ENCODE measurements at places on chromosomes 2 and 18. TPM values are rescaled to one million over a fixed set of nuclear protein-coding genes. Genes with fewer than 3 reads are reported as not detected.
A peak's percentile ranks its signal among the peaks of the same experiment; 100 is the strongest.

UGT1A10 gene
- not detected for total RNA-seq

CHPF gene
- 52.7 TPM for total RNA-seq

TCF7L1 gene
- total RNA-seq, result 1.9 TPM

DNA sequence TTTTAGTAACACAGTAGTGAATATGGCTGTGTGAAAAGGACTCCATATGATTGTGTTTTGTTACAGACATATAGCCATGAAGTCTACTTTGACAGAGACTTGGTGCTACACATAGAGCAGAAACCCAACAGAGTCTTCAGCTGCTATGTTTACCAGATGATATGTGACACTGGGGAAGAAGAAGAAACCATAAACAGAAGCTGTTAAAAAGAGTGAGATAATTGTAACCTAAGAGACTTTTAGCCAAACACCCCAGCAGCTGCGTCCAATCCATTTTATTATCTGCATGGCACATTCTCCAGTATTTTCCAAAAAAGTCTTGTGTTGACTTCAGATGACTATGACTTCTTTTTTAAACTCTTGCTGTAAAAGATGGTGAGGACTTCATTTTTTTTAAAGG is 41.4 kb upstream of the CYBRD1 start:
- DNase-seq, result no peak

GRCh38 chr2:101569886-101570520 is 95.1 kb upstream of the RFX8 start:
- no peak for DNase-seq

DNA sequence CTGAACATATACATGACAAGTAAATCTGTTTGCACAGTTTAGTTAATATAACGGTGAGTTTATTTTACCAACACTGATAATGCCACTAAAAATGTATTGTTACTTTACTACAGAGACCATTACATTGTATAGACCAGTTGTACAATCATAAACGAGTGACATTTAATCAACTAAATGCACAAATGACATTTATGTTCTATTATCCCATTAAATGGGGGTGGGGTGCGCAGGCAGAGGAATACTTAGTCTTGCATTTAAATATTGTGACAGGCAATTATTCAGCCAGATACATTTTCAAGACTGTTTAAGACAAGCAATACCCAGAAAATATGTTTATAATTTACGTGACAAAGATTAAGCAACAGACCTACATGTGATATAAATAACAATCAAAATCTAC is 72.0 kb upstream of the CHAC2 start:
- no peak for DNase-seq

DNA sequence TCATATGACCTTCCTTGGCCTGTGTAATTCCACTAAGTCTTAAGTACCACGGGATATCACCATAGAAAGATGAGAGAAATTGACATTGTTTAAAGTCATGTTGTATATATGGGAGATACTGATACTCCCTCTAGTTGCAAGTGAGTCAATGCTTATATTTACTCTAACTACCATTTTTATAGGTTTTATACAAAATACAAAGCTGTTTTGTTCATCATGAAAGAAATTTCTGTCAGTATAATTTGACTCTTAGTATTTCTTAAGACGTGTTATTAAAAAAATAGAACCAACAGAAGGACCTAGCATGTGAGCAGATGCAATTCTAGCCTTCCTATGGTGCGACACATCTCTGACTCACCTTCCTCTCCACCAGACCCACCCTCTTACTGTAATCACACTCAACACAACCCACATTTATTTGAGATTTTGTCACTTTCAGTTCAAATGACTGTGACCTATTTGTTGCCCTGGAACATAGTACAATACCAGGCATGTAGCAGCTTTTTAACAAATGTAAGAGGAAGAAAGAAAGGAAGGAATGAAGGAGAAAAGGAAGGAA is 453.1 kb downstream of the CMPK2 start:
- DNase-seq, result peak; percentile 21

DNA sequence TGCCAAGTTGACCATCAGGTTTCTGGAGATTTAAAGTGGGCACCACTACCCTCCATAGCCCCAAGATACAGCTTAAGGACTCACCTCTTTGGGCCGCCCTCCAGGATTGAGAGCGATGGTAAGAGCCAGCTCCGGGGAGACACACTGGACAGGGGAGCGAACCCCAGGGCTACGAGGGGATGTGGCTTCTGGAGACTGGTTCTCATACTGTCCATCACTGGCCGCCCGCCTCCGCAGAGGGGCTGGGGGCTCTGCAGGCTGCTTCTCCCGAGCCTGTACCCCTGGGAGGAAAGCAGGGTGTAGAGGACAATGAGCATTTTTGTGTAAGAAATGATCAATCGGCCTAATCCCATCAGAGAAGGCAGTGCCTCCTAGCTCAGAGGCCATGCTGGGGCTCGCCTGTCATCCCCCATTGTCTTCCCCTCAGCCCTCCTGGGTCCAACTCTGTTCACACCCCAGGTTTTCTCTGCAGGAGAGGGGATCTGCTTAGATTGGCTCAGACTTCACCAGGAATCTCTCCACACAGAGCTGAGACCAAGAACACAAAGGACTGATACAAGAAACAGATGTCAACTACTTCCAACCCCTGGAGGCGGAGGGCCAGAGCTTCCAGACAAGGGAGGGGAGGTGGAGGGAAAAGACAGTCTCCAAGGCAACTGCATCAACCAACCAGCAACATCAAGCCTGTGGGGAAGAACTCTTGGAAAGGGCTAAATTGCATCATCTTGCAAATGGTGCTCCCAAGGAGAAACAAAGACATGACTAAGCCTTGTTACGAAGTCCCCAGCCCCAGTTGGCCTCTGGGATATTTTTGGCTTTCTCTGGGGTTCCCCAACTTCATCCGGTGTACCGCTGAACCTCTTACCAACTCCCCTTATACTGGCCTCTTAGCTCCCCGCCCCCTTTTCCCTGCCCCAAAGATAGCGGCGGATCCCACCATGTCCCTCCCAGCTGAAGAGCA is 166.6 kb downstream of the TNS1 start:
- DNase-seq, result no peak

DNA sequence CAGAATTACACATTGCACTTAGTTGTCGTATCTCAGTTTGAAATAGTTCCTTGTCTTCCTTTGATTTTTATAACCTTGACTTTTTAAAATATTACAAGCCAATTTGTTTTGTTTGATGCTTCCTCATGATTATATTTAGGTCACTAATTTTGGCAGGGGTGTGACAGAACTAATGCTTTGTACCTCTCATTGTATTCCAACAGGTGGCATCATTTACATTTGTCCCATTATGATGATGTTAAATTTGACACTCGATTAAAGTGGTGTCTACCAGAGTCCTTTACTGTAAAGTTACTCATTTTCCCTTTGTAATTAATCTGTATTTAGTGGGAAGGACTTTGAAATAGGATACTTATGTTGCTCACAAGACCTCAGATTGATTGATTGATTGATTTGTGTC is 21.5 kb upstream of the MFSD2B start:
- peak; percentile 42 for DNase-seq

GRCh38 chr2:28322051-28322450 is 70.6 kb upstream of the FOSL2 start:
- no peak for DNase-seq

DNA sequence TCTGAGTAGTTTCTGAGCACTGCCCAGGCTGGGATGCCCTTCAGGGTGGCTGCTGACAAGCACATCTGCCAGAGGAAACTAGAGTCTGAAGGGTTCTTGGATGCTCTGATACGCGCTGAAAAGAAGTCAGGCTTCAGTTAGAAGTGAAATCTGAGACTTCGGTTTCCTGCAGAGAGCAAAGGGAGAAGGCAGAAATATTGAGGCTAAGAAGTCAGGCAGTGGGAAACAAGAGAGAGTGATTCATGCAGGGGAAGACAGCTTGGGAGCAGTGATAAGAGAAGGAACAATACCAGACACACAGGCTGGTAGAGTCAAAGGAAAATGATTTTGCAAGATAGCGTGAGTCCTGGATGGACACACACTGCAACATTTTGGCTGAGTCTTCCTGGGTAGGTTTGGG is 51.0 kb upstream of the BOD1L2 start:
- DNase-seq, result no peak
